A673 (cell line): ENCODE measurements at places on chromosomes 6 and 20.

DNA sequence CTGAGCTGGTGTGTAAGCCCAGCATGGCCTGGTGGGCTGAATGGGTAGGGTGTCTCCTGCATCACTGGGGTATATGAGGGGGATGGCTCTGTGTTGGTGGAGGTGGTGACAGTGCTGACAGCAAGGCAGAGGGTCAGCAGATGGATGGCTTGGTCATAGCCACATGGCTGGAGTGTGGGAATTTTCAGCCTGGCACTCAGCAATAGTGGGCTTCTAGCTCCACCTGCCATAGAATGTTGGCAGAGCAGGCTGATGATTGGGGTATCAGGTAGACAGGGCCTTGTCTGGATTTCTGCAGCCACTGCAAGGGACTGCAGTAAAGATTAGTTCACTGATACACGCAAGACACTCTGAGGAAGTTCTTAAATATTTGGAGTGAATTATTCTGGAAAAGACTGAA, 137.5 kb upstream of the BACH2 start:
- no peak for DNase-seq

- DNase-seq: peak; percentile 39
These were observed 57.4 kb upstream of the TFAP2D start for GRCh38 chr6:50655848-50656453.

- DNase-seq: peak; percentile 52
These were observed 60.8 kb downstream of the OGFRL1 start for GRCh38 chr6:71349395-71349794.

DNA sequence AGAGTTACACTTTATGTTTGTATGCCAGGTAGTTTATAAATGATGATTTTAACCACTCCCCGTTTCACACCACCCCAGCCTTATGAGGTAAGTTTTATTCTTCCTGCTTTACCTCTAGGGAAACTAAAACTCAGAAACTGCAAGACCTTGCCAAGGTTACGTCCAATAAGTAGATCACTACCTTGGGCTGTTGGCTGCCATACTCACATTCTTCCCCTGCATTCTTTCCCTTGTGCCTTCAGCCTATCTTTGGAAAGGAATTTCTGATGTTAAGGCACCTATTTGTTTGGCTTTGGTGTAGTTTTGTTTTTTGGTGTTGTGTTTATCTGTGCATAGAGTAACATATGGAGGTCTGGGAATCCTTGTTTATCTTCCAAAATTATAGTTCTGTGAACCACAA, 122.1 kb downstream of the UST start:
- DNase-seq: no peak

- DNase-seq: no peak
These were observed 20.5 kb upstream of the PKIG start for GRCh38 chr20:44561876-44562275.

GRCh38 chr20:32611286-32611685, 26.2 kb upstream of the NOL4L start:
- DNase-seq: no peak

DNA sequence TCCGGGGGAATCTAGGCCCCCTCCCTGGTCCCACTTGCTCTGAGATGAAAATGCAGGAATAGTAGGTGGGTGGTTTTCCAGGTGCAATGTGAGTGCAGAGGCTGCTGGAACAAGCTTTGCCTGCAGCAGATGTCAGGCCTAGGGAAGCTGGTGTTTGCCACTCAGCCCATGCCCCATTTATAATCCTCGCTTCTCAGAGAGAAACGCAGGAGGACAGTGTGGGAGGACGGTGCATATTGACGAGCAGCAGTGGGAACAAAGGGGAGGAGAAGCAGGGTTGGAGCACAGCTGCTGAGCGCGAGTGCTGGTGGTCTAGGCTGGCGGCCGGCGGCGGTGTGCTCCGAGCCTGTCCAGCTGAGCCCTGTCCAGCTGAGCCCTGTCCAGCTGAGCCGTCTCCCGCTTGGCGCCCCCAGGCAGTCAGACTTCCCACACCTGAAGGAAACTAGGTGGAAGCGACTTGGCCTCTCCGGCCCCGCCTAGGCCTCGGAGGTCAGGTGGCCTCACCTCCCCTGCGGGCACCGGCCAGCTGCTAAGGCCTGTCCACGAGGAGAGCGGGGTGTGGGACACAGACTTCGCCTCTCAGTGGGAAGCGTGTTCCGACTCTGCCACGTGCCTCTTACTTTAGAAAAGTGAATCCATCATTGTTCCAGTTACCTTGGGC, 49.7 kb upstream of the FRMD1 start:
- no peak for DNase-seq

GRCh38 chr6:9699888-9700287, 715.0 kb downstream of the TFAP2A start:
- DNase-seq: peak; percentile 12

GRCh38 chr20:62039738-62040137, 25.9 kb downstream of the TAF4 start:
- no peak for DNase-seq

GRCh38 chr20:36384022-36384619, 78.0 kb downstream of the DLGAP4 start:
- DNase-seq: peak; percentile 60

GRCh38 chr20:63555661-63556381, 1.9 kb downstream of the FNDC11 start:
- DNase-seq: no peak

DNA sequence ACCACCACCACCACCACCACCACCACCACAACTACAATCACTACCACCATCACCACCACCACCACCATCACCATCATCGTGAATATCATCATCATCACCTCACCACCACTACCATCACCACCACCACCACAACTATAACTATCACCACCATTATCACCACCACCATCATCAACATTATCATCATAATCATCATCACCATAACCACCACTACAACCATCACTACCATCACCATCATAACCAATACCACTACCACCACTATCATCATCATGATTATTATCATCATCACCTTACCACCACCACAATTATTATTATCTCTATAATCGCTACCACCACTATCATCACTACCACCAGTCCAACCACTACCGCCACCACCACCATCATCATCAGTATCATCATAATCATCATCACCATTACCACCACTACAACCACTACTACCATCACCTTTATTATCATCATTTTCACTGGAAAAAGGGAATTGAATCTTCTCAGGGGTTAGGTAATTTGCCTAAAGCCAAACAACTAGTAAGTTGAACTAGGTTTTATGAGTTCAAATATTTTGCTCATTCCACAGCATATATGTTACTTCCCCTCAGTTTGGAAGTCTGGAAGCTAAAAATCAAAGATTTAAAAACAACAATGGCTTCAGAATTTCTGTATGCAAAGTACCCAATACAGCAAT, 8.3 kb downstream of the RIPOR2 start:
- no peak for DNase-seq

GRCh38 chr20:44580581-44581268, 1.7 kb upstream of the PKIG start:
- DNase-seq: no peak

DNA sequence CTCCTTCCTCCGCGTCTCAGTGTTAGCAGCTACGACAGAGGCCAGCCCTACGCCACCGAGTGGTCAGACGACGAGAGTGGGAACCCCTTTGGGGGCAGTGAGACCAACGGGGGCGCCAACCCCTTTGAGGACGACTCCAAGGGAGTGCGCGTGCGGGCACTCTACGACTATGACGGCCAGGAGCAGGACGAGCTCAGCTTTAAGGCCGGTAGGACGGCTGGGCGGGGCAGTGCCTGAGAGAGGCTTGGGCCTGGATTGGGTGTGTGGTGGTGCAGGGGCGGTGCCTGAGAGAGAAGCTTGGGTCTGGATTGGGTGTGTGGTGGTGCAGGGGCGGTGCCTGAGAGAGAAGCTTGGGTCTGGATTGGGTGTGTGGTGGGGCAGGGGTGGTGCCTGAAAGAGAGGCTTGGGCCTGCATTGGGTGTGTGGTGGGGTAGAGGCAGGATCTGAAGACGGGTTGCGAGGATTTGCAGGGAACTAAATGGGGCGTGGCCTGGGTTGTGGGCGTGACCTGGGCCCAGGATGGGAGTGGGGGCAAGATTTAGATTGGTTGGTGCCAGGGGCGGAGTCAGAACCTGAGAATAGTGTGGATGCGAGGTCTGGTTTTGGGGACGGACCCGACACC, 24.4 kb downstream of the SPDEF start:
- DNase-seq: peak; percentile 37

DNA sequence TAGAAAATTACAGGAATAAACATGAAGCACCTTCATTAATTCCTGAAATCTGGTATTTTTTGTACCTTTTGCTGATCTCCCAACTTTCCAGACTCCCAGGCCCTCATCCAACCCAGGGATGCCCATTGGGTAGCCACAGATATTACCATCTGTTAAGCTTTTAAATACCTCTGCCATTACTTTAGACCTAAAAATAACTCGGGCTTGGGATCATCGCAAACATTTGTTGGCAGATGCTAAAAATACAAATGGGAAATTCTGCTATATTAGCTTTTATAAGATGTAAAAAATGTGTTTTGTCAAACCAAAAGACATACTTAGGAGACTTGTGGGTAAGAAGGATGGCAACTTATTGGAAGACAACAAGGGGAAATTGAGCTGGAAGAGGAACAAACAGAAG, 376.1 kb downstream of the CENPW start:
- DNase-seq: no peak

DNA sequence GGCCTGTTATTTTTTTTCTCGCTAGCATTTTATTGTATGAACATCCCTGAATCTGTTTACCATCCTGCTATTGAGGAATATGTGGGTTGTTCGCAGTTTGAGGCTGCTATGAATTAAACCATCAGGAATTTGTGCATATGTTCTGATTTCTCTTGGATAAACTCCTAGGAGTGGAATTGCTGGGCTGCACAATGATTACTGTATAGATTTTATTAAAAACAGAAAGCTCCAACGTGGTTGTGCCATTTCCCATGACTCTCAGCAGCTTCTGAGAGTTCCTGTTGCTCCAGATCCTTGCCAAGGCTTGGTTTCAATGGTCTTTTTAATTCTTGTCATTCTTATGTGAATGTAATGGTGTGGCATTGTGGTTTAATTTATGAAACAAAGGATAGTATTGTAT, 75.1 kb downstream of the EDN3 start:
- DNase-seq: no peak

- peak; percentile 47 for DNase-seq
These were observed 31.3 kb downstream of the KCNK15 start for GRCh38 chr20:44776980-44777379.

- peak; percentile 27 for DNase-seq
These were observed 198.7 kb downstream of the MOXD1 start for GRCh38 chr6:132202574-132202973.

DNA sequence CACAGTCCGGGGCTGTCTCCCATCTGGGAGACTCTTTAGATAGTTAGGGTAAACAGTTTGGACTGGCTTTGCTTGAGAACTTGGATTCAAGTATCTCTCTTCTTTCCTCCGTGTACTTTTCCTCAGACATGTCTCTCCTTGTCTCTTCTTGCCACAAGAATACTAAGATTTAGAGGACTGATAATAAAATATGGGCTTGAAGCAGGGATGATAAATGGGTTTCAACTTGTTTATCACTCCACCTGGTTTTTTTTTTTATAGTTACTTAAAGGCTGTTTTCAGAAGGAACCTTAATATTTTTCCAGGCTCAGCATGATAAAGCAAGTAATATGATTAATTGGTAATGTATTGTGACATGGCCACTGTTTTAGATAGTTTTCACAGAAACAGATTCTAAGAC, 40.9 kb upstream of the KIF13A start:
- DNase-seq: no peak

- DNase-seq: peak; percentile 53
These were observed 77.5 kb downstream of the C6orf118 start for GRCh38 chr6:165231581-165232561.

DNA sequence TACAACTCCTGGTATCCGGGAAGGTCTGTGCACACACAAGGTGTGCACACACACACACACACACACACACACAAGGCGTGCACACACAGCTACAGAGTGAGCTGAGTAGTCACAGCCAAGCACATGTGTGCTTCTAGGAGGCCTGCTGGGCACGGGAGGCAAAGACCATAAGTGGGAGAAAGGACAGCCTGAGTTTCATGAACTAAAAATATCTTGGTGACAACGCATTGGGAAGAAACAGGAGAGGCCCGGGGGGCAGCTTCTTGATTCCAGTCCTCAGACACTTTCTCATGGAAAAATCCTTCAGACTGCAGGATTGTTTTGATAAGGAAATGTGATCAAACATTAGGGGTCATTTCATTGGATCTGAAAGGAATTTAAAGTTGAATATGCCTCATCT, 2.6 kb downstream of the TRAF3IP2 start:
- no peak for DNase-seq

GRCh38 chr6:64290867-64291266, 655.3 kb downstream of the PHF3 start:
- DNase-seq: no peak

GRCh38 chr6:96683819-96684528, 121.0 kb downstream of the FHL5 start:
- DNase-seq: no peak

DNA sequence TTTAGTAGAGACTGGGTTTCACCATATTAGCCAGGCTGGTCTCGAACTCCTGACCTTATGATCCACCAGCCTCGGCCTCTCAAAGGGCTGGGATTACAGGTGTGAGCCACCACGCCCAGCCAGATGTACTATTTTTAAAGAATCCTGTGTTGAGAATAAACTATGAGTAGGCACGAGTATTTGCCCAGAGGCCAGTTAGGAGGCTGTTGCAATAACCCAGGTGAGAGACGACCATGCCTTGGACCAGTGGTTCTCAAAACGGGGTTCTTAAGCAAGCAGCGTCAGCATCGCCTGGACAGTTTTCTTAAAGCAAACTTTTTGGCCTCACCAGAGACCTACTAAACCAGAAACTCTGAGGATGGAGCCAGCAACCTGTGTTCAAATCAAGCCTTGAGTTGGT, 258.8 kb downstream of the ZNF217 start:
- no peak for DNase-seq

DNA sequence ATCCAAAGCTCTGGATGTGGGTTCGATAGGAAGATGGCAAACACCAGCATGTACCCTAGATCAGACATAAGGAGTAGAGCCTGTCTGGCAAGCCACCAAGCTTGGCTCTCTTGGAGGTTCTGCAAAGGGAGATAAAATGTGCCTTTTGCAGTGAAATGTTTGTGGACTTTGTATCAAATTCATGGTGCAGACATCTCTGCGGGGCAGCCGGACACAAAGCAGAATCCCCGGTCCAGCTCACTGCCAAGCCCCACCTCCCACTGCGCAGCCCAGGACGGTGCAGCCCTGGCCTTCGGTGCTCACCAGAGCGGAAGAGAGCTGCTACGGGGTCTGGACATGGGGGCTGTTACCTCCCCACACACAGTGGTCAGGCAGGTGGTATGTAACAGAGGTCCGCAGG, 333.6 kb upstream of the JARID2 start:
- DNase-seq: no peak

GRCh38 chr20:1945660-1946059, 48.2 kb downstream of the PDYN start:
- no peak for DNase-seq

- no peak for DNase-seq
These were observed 25.9 kb downstream of the LYRM4 start for GRCh38 chr6:5234874-5235273.

DNA sequence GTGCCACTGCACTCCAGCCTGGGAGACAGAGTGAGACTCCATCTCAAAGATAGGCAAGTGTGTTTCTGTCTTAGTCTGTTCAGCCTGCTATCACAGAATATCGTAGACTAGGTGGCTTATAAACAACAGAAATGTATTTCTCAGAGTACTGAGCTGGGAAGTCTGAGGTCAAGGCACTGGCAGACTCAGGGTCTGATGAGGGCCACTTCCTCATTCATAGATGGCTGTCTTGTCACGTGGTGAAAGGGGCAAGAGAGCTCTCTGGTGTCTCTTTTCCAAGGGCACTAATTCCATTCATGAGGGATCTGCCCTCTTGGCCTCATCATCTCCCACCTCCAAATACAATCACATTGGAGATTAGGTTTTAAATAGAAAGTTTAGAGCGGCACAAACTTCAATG, 95.6 kb upstream of the PHACTR3 start:
- DNase-seq: no peak

- DNase-seq: no peak
These were observed 13.5 kb upstream of the TRAM2 start for GRCh38 chr6:52590152-52590891.
